Stimulated activated CD4-positive, alpha-beta T cell treated with anti-CD3 and anti-CD28 coated beads, Interleukin-15, amount 100 ng/mL, for 1 hour (primary cell): ENCODE measurements at places on chromosomes 2 and 18.

DNA sequence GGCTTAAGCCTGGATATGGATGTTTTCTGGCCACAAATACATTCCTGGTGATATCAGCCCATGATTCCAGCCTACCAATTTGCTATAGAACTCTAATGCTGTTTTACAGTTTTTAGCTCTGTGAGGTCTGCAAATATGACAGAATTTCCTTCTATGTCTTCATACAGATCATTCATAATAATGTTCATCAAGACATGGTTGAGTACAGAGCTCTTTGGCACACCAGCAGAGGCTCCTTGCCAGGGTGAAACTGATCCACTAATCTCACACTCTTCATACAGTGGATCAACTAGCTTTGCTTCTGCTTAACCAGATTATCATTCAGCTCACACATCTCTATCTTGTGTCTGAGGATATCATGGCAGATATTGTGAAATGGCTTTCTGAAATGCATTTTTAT lies 672.1 kb downstream of the STK39 start:
- DNase-seq = no peak

- DNase-seq = no peak
Measured at GRCh38 chr2:67164771-67165522, 232.2 kb upstream of the ETAA1 start.

GRCh38 chr18:35564795-35565453 lies 16.6 kb upstream of the GALNT1 start:
- DNase-seq = no peak

- DNase-seq = no peak
Measured at GRCh38 chr2:224104668-224105386, 65.7 kb upstream of the SERPINE2 start.

DNA sequence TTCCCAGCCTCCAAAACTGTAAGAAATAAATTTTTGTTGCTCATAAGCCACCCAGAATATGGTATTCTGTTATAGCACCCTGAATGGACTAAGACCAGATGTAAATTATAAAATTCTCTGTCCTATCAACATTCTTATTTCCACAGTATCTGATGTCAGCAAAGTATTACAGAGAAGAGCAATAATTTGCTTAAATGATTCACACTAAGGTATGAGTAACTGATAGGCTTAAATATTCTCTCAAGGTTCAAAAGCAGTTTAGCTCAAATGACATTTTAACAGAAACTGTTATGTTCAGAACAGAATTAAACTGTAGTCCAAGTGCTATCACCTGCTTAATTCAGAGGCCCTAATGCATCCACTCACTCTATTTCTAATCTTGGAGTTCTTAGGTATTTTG lies 12.8 kb downstream of the SESTD1 start:
- no peak for DNase-seq

- peak; percentile 48 for DNase-seq
Measured at GRCh38 chr2:118309946-118310680, 221.8 kb downstream of the INSIG2 start.

GRCh38 chr2:196291426-196291825 lies 120.0 kb upstream of the STK17B start:
- no peak for DNase-seq

GRCh38 chr2:163564236-163564635 lies 171.6 kb downstream of the FIGN start:
- no peak for DNase-seq

GRCh38 chr2:218312267-218312756 lies 20.0 kb upstream of the TMBIM1 start:
- no peak for DNase-seq

GRCh38 chr2:6184532-6185292 lies 492.5 kb downstream of the SOX11 start:
- DNase-seq = no peak

- DNase-seq = no peak
Measured at GRCh38 chr2:198700319-198700718, 757.4 kb downstream of the SATB2 start.
